ENCODE measurements at places on chromosomes 2 and 18. TPM values are rescaled to one million over a fixed set of nuclear protein-coding genes. Genes with fewer than 3 reads are reported as not detected.

GRCh38 chr2:127140538-127140937 lies 33.6 kb upstream of the BIN1 start:
- no peak for DNase-seq

DNA sequence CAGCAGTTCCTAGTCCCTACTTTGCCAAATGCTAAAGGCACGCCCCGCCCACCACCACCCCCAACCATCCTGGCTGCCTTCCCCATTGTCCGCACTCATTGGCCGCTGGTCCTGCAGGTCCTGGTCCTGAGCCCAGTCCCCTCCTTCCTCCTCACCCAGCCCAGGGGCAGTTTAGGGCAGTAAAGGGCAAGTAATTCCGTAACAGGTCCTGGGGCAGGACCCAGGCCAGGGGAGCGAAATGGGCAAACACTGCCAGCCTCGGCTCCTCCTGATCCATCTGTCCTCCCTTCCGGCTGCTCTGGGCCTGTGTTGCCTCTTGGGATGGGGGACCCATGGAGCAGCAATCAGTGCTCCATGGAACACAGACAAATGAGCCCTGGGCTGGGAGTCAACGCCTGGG lies 6.1 kb downstream of the ADCY3 start:
- DNase-seq: no peak

LRATD1 gene
- total RNA-seq: not detected

HNRNPLL gene
- 73.8 TPM for total RNA-seq

MGAT4A gene
- 0.09 TPM for total RNA-seq

PLEKHH2 gene
- total RNA-seq: 2.2 TPM

GRCh38 chr18:48753691-48754090 lies 197.1 kb downstream of the SMAD7 start:
- no peak for DNase-seq

- no peak for DNase-seq
These were observed 53.2 kb upstream of the CUL3 start for GRCh38 chr2:224638301-224638823.

DNA sequence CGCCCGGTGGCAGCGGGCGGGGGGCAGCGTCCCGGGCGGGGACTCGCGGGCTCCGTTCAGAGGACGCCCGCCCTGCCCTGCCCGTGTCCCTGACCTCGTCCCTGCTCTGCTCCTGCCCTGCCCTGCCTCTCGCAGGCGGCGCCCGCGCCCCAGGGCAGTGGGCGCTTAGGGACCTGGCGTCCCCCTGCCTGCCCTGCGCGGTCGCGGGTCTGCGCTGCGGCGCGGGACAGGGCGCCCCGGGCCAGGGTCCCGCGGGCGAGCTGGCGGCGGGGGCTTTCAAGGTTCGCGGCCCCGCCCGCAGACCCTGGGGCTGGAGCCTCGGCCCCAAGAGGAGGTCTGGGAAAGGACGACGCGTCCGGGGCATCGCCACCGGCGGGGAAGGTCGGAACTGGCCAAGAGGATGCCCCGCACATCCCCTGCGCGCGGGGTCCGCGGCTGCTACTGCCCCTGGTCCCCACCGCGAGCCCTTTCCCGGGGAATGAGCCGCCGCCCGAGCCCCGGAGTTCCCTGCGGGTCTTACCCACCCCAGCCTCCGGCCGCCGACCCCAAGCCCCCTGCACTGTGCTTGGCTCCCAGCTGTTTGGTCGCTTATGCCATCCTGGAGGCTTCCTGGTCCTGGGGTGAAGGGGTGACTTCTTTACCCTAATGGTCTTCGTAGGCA lies 679 bp downstream of the RNF144A start:
- no peak for DNase-seq

DNA sequence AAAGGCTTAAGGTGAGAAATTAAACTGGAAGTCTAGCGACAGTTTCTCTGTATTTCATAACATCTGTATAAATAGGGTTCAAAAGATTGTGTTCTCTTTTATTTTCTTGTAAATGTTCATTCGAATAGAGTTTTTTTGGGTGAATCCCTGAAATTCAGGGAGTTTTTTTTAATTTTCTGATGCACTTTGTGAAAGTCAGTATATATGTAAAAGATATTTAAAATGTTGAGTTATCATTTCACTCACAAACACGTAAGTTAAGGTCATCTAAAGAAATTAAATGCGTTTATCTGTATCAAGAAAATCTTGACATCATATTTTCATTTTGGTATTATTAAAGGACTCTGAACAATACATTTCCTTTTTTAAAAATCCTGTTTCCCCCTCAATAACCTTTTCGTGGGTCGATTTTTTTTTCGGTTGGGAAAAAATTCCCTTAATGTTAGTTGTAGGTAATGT lies 3.4 kb downstream of the SP9 start:
- DNase-seq: no peak

SLC4A5 gene
- total RNA-seq: 1.8 TPM

TMSB10 gene
- total RNA-seq: 2,146 TPM

DNA sequence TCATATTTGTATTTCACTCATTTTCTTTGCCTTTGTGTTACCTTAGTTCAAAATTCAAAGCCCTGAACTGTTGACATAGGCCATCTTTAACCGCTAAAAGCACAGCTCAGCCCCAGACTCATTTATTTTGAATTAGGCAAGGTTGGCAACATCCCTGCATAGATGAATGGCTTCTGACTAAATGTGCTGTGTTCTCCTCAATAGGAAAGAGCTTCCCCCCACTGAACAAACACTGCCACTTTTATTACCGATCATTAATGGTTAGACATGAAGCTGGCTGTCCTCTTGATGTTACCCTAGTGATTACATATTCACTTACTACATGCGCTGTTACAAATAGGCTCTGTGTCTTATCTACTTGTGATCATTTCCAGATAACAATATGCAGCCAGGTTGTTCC lies 170.7 kb downstream of the ADCYAP1 start:
- no peak for DNase-seq

- DNase-seq: peak; percentile 11
These were observed 152.8 kb downstream of the DSC3 start for GRCh38 chr18:30889519-30890301.

- DNase-seq: no peak
These were observed 15.3 kb downstream of the CAPN10 start for GRCh38 chr2:240601831-240602160.

ANKRD44 gene
- total RNA-seq: 22.2 TPM

GAREM1 gene
- 9.5 TPM for total RNA-seq

FTCDNL1 gene
- 0.88 TPM for total RNA-seq

OTOF gene
- total RNA-seq: not detected

- DNase-seq: no peak
These were observed 79.0 kb upstream of the TRIB2 start for GRCh38 chr2:12637754-12638153.

DNA sequence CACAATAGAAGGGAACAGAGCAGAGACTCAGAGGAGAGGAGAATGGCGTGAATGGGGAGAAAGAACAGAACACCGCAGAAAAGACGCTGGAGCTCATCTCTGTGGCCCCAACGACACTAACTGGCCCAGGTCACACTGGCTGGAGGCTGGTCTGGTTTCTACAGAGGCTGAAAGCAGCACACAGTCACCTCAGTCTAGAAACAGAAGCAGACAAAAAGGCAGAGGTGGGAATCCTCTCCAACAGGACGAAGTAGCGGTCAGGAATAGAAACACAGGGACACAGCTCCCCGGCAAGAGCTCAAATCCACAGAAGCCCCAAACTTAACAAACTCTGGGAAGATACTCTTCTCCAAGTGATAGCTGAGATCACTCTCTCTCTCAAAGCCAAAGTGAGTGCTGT lies 9.2 kb downstream of the SLC66A2 start:
- DNase-seq: no peak

GRCh38 chr2:38093527-38094165 lies 17.7 kb upstream of the CYP1B1 start:
- no peak for DNase-seq

DNA sequence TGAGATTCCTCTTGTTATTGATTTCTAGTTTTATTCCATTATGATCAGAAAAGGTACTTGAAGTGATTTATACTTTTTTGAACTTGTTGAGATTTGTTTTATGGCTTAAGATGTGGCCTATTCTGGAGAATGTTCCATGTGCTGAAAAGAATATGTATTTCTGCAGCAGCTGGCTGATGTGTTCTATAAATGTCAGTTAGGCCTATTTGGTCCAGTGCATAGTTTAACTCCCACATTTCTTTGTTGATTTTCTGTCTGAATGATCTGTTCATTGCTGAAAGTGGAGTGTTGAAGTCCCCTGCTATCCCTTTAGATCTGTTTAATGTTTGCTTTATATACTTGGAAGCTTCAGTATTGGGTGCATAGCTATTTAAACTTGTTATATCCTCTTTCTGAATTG lies 7.1 kb upstream of the OR6B2 start:
- no peak for DNase-seq

Measured in A673 (cell line).